Central memory CD4-positive, alpha-beta T cell (primary cell): ENCODE measurements at places on chromosomes 3 and 15.

DNA sequence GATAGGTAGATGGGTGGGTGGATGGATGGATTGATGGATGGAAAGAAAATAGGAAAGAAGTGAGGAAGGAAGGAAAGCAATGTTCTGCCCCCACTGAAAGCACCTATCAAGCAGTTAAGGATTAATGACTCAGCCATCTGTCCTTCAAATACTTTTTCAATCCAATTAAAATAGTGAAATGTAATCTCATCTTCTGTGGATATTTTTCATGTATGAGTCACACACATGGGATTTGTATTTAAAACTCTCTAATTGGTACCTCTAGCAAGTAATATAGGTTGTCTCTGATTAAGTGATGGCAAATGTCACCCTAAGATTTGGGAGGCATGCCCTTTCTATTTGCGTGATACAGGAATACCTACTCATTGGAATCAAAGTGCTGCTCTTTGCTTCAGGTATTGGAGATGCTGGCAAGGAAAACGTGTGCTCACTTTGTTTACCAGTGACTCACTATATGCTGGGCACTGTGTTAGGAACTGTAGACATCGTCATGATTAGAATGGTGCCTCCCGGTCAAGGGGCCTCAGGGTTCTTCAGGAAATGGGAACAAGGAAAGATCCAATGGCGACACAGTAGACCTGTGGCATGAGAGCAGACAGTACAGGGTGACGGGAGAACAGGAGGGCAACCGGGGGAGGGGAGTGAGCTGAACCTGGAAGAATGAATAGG is 230.1 kb downstream of the CLSTN2 start:
- no peak for DNase-seq

- no peak for DNase-seq
Measured at GRCh38 chr15:67361100-67361499, 106.5 kb downstream of the IQCH start.

GRCh38 chr3:34016925-34017587 is 218.6 kb downstream of the PDCD6IP start:
- DNase-seq = no peak

- no peak for DNase-seq
Measured at GRCh38 chr3:183224180-183224970, 28.7 kb upstream of the B3GNT5 start.

DNA sequence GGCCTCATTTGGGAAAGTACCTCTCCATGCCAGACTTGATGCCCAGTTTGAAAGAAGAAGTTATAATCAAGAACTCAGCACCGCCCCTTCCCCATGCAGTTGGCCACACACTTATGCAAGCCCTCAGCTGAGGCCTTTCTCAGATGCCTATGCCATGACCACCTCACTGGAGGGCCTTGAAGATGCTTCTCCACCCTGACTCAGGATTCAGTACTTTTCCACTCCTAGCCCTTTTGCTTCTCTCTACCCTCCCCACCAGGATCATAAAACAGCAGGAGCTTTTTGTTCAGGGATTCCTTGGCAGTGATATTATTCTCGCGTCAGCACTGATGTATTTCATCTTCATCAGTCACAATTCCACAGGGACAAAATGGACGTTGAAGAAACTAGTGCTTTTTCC is 313.5 kb downstream of the PYDC2 start:
- DNase-seq = no peak

GRCh38 chr3:189710620-189711402 is 79.6 kb downstream of the TP63 start:
- DNase-seq = no peak

GRCh38 chr3:109548192-109548938 is 211.0 kb upstream of the DPPA4 start:
- DNase-seq = no peak

DNA sequence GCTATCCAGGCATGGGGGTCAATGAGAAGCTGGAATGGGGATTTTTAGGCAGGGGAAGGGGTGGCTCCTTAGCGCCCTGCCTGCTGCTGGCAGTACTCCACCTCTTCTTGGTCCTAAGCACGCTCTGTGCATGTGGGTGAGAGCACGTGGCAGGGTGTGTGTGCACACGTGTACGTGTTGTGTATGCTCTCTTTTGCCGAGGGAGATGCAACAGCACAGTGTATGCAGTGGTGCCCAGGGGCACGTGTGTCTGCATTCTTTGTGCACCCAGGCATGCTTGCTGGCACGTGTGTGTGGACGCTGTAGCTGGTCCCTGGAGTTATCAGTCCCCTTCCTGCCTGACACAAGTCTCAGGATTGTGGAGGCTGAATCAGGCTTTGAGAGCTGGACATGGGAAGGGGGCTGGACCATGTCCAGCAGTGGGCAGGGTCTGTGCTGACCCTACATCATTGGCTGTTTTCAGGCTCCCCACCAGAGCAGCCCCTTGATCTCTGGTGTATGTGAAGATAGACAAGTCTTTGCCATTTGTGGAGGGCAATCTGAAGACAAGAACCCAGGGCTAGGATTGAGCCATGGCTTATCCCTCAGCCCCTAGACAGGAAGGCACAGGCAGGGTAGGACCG is 1.9 kb upstream of the CAMKV start:
- DNase-seq = no peak

DNA sequence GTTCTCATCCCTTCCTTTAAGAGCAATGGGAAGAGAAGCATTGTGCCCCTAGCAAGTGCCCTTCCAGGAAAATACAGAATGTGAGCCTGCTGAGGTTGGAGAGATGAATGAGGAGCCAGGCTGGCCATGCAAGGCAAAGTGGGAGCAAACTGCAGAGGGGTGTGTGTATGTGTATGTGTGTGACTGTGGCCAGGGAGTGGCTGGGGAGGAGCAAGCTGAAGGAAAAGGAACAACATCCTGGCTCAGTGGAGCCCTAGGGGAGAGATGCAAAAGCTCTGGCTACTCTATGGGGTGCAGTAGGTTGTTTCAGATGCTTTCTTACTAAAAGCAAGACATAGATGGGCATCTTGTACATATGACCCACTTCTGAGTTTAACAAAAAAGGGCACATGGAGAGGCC is 20.6 kb downstream of the FOXP1 start:
- DNase-seq = no peak

DNA sequence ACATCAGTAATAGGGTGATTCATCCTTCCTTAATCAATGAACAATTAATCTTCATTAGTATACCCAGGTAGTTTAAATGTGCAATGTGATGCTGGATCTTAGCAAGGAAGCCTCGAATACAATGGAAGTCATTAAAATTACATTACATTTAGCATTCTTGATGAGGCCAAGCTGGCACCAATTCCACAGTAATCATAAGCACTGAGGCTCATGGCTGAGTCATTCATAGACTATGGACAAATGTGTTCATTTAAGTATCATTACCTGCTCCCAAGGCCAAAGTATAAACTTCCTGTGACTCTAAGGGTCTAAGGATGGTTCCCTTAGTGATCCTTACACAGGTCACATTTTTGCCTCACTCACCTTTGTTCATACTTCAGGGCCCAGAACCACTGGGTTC is 266.4 kb upstream of the CDIN1 start:
- DNase-seq = no peak

DNA sequence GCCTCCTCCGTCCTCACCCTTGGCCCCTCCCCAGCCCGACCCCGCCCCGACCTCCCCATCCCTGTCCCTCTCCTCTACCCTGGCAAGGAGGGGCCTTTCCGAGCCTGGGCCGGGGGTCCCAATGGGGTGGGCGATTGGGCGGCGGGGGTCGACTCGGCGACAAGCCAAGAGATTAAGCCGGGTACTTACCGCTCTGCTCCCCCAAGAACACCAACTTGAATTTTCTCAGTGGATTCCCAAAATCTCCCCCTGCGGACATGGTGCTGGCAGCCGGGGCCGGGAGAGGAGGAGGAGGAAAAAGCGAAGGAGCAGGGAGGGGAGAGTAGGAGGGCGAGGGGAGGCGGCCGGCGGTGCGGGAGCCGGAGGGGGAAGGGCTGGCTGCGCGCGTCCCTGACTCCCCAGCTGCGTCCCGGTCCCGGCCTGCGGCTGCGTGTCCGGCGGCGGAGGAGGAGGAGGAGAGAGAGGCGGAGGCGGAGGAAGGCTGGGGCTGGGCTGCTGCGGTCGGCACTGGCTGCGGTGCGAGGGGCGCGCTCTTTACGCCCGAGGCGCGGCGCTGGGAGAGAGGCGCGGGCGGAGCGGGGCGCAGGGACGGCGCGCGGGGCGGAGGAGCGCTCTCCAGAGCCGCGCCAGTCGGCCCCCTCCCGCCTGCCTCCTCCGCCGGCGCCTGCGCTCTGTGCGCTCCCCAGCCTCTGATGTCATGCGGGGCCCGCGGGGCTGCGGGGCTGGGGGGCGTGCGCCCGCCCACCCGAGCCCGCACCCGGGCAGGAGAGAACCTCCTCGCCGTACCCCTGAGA is at the start of gene RAB6B:
RAB6B (minus strand) TSS at position 675 of the 794 bp plus-strand sequence; CDS start at position 259, 416 bp downstream.
- no peak for DNase-seq

DNA sequence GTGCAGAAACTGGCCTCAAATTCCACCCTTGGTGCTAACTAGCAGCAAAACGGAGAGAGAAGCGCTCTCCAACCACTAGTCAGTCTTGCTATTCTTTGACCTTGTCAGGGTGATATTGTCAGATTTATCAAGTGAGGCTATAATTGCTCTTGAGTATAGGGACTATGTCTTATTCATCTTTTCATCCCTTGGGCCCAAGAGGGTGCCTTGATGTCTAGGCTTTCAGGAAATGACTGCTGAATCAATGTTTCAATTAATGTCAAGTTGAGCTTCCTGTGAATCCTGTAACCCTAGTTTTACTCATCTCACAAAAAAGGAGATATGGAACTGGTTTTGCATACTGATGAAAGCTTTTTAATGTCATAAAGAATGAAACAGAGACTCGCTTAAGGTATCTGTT is 701.3 kb downstream of the EDEM1 start:
- no peak for DNase-seq

- DNase-seq = no peak
Measured at GRCh38 chr15:60572541-60573421, 93.8 kb upstream of the ICE2 start.

GRCh38 chr3:131033480-131034080 is 6.9 kb downstream of the NEK11 start:
- DNase-seq = peak; percentile 43

- no peak for DNase-seq
Measured at GRCh38 chr15:57218826-57219576, 157.3 kb upstream of the CGNL1 start.

DNA sequence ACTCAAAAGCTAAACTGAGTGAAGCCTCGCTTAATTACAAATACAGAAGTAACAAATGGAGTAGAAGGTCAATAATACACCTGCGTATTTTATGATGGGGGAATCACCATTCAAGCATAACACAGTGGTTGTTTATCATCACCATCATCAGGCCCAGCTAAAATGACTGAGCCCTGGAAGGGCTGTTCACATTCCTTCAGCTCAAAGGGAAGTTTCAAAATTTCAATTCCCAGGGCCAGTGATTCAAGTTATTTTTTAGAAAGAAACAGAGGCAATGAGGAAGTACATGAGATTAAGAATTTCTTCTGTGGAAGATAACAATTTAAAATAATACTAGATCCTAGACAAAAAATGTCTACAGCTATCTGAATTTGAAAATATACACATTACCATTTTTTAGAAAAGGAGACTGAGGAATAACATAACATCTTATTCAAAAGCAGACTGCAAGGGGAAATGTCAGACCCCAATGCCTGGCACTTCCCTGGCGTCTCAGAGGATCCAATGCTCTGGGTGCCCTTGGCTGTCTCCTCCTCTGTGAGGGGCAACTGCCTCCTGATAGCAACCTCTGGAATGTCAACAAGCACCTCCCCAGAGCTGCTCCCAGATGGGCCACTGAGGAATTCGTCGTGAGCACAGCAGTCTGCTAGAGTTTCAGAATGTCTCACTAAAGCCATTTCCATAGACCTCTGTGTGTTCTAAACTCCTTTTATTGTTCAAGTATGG is 22.8 kb downstream of the EHD4 start:
- DNase-seq = no peak

GRCh38 chr15:51312166-51313073 is 26.0 kb downstream of the CYP19A1 start:
- DNase-seq = no peak

DNA sequence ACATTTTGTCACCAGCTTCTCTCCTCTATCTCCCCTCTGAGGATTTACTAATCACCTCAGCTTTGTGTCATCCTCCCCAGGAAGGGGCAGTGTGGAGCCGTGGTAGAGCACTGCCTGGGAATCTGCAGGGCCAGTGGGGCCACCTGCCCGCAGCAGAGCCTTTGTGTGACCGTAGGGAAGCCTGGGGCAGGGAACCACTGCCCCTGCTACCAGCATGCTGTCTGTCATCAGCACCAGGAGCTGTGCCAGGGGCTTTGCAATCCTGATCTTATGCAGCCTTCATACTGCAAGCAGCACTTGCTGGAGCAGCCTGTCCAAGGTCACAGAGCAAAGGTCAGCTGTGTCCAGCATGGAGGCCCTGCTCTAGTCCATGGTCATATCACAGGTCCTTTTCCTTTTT is 170.2 kb upstream of the IL12A start:
- DNase-seq = no peak

- no peak for DNase-seq
Measured at GRCh38 chr3:69888943-69889315, 110.6 kb upstream of the SAMMSON start.

GRCh38 chr3:14378415-14378814 is 24.0 kb upstream of the SLC6A6 start:
- DNase-seq = no peak
